Non-pigmented ciliary epithelial cell (primary cell): ENCODE measurements at places on chromosomes 2 and 18.

GRCh38 chr2:12048550-12048949 is 302.1 kb downstream of the LPIN1 start:
- DNase-seq, result no peak

GRCh38 chr2:20976527-20976926 is 67.3 kb downstream of the APOB start:
- no peak for DNase-seq

DNA sequence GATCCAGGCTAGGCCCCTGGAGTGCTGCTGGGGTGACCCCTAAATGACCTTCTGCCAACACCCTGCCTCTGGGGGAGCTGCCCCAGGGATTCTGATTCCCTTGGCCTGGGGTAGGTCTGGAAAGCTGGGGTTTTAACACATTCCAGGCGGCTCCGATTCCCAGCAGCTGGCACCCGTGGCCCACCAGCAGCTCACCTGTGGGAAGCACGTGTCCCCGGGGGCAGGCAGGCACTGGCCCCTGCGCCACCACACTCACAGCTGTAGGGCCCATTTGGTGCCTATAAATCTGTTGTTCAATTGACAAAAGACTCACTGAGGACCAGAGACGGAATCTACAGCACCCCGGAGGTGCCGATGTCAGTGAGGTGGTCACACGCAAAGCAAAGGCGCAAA is 4.1 kb upstream of the KLHL30 start:
- no peak for DNase-seq

DNA sequence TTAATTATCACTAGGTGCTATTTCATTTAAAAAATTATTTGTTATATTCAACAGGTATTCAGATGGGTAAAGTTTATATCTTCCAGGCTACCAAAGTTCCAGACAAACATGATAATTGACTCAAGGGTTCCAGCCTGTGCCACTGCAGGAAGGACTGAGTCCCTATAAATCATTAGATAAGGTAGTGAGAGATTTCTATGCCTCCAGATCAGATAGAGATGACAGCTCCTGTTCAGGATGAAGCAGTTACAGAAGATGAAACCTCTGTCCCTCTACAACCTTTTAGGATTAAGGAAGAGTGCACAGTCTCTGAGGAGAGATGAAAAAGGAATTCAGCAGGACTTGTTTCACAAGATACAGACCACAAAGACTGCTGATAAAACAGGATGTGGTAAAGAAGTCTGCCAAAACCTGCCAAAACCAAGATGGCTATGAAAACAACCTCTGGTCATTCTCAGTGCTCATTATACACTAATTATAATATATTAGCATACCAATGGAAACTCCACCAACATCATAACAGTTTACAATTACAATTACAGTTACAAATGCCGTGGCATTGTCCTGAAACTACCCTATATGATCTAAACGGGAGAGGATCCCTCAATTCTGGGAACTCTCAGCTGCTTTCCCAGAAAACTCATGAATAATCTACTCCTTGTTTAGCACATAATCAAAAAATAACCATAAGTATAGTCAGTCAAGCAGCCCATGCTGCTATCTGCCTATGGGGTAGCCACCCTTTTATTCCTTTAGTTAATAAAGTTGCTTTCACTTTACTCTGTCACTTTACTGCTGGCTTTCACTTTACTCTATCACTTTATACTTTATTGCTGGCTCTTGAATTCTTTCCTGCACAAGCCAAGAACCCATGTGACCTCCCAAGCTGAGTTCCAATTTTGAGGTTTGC is 288.5 kb downstream of the PDE11A start:
- DNase-seq, result peak; percentile 71

DNA sequence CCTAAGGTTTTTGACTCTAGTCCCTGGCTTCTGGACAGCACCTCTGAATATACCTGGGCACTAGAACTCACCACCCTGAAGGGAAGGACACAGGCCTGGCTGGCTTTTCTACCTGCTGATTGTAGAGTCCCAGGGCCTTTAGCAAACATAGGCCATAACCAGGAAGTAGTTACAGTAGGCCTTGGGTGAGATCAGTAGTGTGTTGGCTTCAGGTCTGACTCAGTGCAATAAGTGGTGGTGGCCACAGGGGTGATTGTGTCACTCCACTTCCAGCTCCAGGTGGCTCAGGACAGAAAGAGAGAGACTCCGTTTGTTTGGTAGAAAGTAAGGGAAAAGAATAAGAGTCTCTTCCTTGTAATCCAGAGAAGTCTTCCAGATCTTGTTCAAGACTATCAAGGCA is 101.7 kb upstream of the LGALSL start:
- no peak for DNase-seq

DNA sequence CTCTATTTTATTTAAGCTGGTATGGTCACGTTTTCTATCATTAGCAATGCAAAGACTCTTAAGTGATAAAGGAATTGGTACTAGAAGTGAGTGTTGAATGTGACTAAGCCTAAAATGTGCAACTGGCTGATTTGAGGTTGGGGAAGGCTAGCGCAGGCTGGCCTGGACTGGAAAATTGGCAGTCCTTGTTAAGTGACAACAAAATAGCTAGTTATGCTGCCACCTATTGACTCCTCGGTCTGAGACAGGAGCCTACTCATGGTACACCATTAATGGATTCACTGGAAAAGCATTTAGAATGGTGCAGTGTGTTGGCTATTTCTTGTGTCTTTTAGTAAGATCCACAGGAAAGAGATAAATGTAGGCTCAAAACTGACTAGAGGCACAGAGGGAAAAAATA is 5.7 kb upstream of the WIPF1 start:
- no peak for DNase-seq
